ENCODE measurements at places on chromosomes 1 and 21. TPM values are rescaled to one million over a fixed set of nuclear protein-coding genes. Genes with fewer than 3 reads are reported as not detected.

OLFML3 gene
- not detected for polyA plus RNA-seq

PLPPR4 gene
- not detected for polyA plus RNA-seq

OR14K1 gene
- polyA plus RNA-seq = not detected

MCM3AP gene
- polyA plus RNA-seq = 48.5 TPM

PDC gene
- not detected for polyA plus RNA-seq

ISG15 gene
- 191 TPM for polyA plus RNA-seq

CNKSR1 gene
- polyA plus RNA-seq = 2.2 TPM

TTC24 gene
- 0.38 TPM for polyA plus RNA-seq

AKR7A3 gene
- 0.20 TPM for polyA plus RNA-seq

CD34 gene
- polyA plus RNA-seq = not detected

GLRX2 gene
- polyA plus RNA-seq = 17.2 TPM

KIAA0040 gene
- polyA plus RNA-seq = 85.7 TPM

KCNN3 gene
- polyA plus RNA-seq = 0.88 TPM

CADM3 gene
- polyA plus RNA-seq = 0.13 TPM

THEM5 gene
- polyA plus RNA-seq = not detected

LRRC3 gene
- polyA plus RNA-seq = 0.14 TPM

SPRR2E gene
- not detected for polyA plus RNA-seq

AZIN2 gene
- 0.80 TPM for polyA plus RNA-seq

GNG12 gene
- polyA plus RNA-seq = not detected

LDLRAD2 gene
- 0.69 TPM for polyA plus RNA-seq

CELF3 gene
- polyA plus RNA-seq = not detected

F5 gene
- 0.51 TPM for polyA plus RNA-seq

GTF2B gene
- polyA plus RNA-seq = 56.5 TPM

FCRLA gene
- polyA plus RNA-seq = 445 TPM

BMP8B gene
- 0.14 TPM for polyA plus RNA-seq

RHBDL2 gene
- not detected for polyA plus RNA-seq

IGSF9 gene
- polyA plus RNA-seq = 0.08 TPM

KCNA3 gene
- 55.9 TPM for polyA plus RNA-seq

TRAF5 gene
- 78.6 TPM for polyA plus RNA-seq

KLHDC9 gene
- polyA plus RNA-seq = 5.0 TPM

NPR1 gene
- not detected for polyA plus RNA-seq

LCE1A gene
- not detected for polyA plus RNA-seq

NKAIN1 gene
- not detected for polyA plus RNA-seq

OR2L5 gene
- not detected for polyA plus RNA-seq

SGIP1 gene
- 0.71 TPM for polyA plus RNA-seq

All from IgD-negative memory B cell (primary cell).